ENCODE measurements at places on chromosomes 1 and 21. TPM values are rescaled to one million over a fixed set of nuclear protein-coding genes. Genes with fewer than 3 reads are reported as not detected.
A peak's percentile ranks its signal among the peaks of the same experiment; 100 is the strongest.

GRCh38 chr1:175383239-175383638, 190.7 kb upstream of the KIAA0040 start:
- DNase-seq: no peak

GRCh38 chr21:39175154-39175553, 8.1 kb downstream of the PSMG1 start:
- peak; percentile 26 for DNase-seq

- no peak for DNase-seq
Observed at GRCh38 chr1:167101754-167102153, 7.9 kb downstream of the STYXL2 start.

- no peak for DNase-seq
Observed at GRCh38 chr1:183609313-183609712, 19.1 kb upstream of the NCF2 start.

The AKR7A3 gene
- 2.6 TPM for polyA plus RNA-seq

The HECTD3 gene
- 37.1 TPM for polyA plus RNA-seq

DNA sequence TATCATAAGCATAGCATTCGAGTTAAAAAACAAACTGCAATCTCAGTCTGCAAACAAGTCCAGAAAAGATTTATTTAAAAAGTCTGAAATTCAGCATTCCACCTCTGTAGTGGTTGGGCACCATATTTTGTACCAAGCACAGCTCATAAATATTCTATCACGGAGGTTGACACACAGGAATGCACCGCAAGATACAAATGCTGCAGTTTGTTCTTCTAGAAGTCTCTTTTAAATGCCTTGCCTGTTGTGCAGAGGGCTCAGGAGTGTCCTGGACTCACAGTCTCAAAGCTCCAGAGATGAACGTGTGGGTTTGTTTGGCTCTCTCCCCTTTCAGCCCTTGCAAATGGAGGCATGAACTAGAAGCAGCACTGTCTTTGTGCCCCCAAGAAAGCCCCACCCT, 212.4 kb upstream of the USP24 start:
- DNase-seq: no peak

GRCh38 chr21:19830446-19830845, 1167.8 kb upstream of the NCAM2 start:
- DNase-seq: no peak

The DPT gene
- not detected for polyA plus RNA-seq

- peak; percentile 40 for DNase-seq
Observed at GRCh38 chr1:34929497-34929852, at the start of gene DLGAP3. DLGAP3 (minus strand) TSS chr1:34929650; CDS start chr1:34905383, 24,267 bp downstream.

DNA sequence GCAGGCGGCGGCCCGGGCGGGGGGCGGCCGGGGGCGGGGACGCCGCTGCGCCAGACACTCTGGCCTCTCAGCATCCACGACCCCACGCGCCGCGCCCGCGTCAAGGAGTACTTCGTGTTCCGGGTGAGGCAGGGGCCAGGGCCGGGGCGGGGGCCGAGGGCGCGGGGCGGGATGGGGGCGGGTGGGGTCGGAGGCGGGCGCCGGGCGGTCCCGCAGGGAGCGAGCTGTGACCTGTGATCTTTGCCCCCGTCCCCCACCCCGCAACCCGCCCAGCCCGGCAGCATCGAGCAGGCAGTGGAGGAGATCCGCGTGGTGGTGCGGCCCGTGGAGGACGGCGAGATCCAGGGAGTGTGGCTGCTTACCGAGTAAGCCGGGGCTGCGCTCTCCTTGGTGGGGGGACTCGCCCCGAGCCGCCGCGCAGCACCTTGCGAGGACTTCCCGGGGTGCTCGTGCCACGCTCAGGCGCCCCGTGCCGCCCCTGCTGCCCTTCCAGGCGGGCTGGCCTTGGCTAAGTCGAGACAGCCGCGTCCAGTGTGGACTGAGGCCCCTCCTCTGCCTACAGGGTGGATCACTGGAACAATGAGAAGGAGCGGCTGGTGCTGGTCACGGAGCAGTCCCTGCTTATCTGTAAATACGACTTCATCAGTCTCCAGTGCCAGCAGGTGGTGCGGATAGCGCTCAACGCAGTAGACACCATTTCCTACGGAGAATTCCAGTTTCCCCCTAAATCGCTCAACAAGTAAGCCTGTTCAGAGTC, 514 bp downstream of the TPRG1L start:
- peak; percentile 18 for DNase-seq

DNA sequence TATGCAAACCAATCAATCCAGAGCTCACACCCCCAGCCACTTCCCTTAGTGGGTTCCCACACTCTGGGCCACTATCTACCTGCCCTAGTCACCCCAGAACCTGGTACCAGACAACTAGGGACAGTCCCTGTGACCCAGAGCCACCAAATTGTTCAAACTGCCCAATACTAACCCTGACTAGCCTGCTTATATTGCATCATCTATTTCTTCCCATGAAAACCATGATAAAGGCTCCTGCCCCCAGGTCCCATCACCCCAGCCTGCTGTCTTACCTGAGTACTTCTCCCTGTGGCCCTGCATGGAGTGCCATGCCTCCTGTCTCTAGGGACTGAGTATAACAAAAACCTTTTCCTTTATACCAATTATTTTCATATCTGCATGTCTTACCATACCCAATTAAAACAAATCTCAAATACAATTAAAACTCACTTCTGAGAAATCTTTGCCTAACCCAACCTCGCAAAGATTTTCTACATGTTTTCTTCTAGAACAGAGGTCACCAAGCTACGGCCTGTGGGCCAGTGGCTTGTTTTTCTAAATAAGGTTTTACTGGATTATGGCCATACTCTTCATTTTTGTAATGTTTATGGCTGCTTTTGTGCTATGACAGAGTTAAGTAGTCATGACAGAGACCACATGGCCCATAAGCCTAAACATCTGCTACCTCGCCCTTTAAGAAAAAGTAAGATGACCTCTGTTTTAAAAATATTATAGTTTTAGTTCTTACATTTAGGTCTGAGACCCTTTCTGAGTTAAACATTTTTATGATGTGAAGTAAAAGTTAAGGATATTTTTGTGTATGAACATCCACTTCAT, 31.0 kb upstream of the NID1 start:
- DNase-seq: no peak

The PSRC1 gene
- polyA plus RNA-seq: 29.8 TPM

The TARBP1 gene
- 123 TPM for polyA plus RNA-seq

Measured in left kidney (tissue), 8 donors.